Stimulated activated CD4-positive, alpha-beta T cell treated with anti-CD3 and anti-CD28 coated beads, Interleukin-15, amount 100 ng/mL, for 24 hours (primary cell): ENCODE measurements at places on chromosomes 16 and 17.

DNA sequence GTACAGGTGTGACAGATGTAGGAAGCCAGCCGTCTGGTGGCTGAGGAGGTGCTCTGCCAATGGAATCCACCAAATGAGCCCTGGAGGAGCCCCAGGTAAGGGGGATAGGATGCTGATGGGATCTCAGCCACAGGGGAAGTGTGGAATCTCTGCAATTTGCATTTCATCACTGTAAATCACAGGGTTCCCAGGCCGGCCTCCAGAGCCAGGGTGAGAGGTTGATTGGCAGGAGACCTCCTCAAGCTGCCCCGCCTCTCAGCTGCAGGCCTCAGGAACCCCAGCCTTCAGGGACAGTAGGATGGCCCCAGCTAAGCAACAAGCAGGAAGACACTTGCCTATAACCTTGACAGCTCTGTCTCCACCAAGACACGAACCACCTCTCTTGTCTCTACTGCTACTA lies 39.4 kb downstream of the RTN4RL1 start:
- no peak for DNase-seq

- DNase-seq, result peak; percentile 68
Measured at GRCh38 chr17:16873174-16874035, 98.5 kb downstream of the TNFRSF13B start.

GRCh38 chr17:21167303-21167702 lies 40.5 kb downstream of the DHRS7B start:
- no peak for DNase-seq

DNA sequence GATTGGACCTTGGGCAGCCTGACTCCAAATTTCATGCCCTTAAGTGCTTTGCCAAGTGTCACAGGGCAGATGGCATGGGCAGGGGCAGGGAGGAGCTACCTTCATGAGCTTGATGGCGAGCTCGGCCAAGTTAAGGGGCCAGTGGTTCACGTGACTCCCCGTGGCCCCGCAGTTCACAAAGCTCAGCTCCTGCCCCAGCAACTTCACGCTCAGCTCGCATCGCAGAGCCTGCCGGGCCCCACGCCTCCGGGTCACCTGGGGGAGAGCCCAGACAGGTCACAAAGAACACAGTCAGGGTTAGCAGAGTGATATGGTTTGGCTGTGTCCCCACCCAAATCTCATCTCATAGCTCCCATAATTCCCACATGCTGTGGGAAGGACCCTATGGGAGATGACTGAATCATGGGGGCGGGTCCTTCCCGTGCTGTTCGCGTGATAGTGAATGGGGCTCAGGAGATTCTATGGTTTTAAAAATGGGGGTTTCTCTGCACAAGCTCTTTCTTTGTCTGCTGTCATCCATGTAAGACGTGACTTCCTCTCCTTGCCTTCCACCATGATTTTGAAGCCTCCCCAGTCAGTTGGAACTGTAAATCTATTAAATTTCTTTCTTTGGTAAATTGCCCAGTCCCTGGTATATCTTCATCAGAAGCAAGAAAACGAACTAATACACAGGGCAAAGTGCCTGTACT lies 108.1 kb downstream of the LITAF start:
- DNase-seq, result no peak

- DNase-seq, result no peak
Measured at GRCh38 chr17:43349142-43349541, 49.7 kb upstream of the ARL4D start.
